ENCODE measurements at places on chromosomes 11 and 22.

- no peak for DNase-seq
Measured at GRCh38 chr11:85105868-85106267, 521.3 kb downstream of the DLG2 start.

- DNase-seq = no peak
Measured at GRCh38 chr11:68996376-68997123, 15.8 kb upstream of the MRGPRD start.

- DNase-seq = no peak
Measured at GRCh38 chr11:134450186-134450585, 38.1 kb upstream of the B3GAT1 start.

GRCh38 chr11:132307309-132308020 lies 937.0 kb downstream of the NTM start:
- DNase-seq = no peak

GRCh38 chr11:71499125-71499524 lies 27.9 kb upstream of the KRTAP5-7 start:
- no peak for DNase-seq

DNA sequence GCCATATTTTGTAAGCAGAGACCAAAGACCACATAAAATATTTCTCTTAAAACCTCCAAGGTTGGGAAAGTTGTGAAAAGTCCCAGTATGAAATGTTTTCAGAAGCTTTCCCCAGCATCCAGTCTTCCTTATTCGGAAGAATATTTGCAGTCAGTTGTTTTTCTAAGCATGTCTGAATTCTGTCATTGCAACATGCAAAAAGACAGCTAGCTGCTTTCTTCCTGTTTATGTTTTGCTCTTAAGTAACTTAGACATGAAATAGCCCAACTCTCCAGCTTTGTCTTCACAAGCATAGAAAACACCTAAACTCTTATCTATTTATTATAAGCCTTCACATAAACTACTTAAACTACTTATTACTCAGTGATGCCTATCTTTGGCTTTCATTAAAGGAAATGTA lies 57.9 kb upstream of the MMP13 start:
- DNase-seq = no peak

- DNase-seq = no peak
Measured at GRCh38 chr22:23233084-23233531, 52.8 kb downstream of the BCR start.

GRCh38 chr11:129658526-129658867 lies 157.2 kb upstream of the TMEM45B start:
- no peak for DNase-seq

GRCh38 chr22:43270314-43270908 lies 72.8 kb downstream of the SCUBE1 start:
- no peak for DNase-seq

DNA sequence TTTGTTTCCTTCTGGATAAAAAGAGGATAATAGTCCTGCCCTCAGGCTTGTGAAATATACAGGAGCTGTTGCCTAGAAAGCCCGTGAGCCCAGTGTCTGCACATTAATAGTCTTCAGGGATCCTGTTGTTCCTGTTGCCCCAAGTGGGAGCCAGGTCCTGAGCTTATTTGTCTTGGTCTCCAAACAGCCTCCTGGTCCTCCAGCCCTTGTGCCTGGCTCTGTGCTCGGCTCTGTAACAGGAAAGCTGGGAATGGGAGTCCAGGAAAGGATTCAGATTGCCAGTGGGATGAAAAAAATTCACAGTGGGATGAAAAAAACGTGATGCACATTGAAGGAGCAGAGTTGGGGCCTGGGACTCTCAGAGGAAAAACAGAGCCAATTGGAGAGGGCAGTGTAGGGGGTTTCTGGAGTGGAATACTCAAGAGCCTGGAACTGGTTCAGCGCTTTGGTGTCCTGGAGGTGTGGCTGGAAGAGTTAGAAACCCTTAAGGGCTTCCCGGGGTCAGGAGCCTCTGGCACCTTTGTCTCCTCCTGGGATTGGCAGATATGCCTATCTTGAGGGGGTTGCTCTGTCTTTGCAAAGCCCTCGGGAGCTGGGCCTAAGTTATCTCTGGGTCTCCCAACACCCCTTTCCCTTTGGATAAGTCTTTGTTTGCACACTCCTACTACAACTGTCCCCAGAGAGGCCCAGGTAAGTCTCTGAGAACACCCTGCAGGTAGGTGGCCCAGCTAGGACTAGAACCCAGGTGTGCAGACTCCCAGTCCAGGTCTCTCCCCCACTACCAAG lies 2.3 kb upstream of the INPPL1 start:
- DNase-seq = no peak

GRCh38 chr11:67571443-67571842 lies 12.2 kb upstream of the GSTP1 start:
- DNase-seq = no peak

- DNase-seq = no peak
Measured at GRCh38 chr11:60378354-60378753, at the start of gene MS4A7. Gene MS4A7, plus strand, starts transcription at chr11:60378532. Its CDS starts 4,610 bp downstream, at chr11:60383142.

DNA sequence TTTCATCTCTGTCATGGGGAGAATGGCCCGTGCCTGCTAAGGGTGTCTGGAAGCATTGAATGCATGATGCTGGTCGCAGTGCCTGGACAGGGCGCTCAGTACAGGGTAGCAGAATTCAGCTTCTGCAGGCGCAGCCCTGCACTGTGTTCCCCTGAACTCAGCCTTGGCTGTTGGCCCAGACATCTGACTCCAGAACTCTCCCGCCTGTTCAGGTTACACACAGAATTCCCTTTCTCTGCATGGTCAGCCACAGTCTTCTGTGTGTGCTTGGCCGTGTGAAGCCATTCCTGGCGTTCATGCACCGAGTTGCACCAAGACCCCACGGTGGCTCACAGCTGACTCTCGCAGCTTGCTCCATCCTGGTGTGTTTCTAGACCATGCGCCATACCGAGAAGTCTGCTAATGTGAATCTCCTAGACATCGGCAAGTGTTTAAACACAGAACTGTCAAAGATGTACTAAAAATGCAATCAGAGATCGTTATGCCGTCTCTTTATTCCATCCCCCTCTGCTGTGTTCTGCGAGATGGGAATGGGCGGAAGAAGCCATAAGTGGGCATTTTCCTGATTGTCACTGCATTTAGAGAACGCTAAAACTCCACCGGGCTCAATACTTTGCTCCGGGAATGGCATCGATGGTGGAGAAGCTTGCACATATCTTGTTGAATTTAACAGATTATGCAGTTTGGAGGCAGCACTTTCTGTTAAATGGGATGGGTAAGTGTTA lies 55.6 kb downstream of the MPPED1 start:
- DNase-seq = no peak

DNA sequence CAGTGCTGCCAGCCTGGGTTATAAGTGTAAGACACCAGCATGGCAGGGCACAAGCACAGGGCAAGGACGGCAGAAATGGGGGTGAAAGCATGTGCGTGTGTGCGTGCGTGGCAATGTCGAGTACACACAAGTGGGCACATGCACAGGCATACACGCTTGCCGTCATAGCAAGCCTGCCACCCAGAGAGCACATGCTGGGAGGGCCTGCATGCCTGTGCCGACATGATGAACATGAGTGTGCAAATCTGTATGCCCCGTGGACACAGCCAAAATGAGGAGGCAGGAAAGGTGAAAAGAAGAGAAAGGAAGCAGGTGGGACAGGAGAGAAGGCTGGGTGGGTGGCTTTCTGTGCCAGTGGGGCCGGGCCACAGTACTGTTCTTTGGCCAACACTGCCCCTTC lies 62.9 kb downstream of the NECTIN1 start:
- no peak for DNase-seq

- no peak for DNase-seq
Measured at GRCh38 chr11:68038226-68038717, 553 bp upstream of the TCIRG1 start.

DNA sequence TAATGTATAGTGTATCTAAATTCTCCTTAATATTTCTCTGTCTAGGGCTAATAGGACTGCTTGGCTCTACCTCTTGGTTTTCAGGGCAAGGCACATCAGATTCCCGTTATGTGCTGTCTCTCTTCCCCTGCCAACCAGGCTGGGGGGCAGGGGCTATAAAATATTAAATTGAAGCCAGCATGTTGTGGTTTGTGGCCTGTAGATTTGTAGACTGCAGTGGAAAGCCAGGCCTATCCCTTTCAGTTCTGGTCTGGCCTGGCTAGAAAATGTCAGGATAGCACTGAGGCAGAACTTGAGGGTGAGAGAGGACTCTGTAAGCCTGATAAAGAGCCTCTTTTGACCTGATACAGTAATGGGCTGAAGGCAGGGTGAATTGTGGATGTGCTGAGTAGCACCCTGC lies 14.4 kb upstream of the GRK2 start:
- DNase-seq = no peak

- DNase-seq = no peak
Measured at GRCh38 chr22:42134100-42135020, 3.8 kb upstream of the CYP2D6 start.

GRCh38 chr11:69145050-69145380 lies 10.7 kb upstream of the SMIM38 start:
- peak; percentile 66 for DNase-seq

DNA sequence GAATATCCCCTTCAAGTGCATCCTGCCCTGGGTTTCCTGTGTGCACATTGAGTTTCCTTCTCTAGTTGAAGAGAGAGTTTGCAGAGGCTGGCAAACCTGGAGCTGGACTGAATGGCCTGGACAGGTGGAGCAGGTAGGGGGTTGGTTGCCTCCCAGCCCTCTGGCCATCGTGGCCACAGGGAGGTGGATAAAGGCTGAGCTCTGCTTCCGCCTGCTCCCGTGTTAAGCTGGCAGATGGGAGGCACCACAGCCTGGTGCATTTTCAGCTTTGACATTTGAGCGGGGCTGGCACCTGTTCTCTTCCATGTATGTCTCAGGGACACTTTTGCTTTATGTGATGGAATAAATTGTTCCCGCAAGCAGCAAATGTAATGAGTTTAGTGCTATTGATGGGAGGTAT lies 11.1 kb downstream of the MICAL2 start:
- no peak for DNase-seq

GRCh38 chr11:133726542-133726941 lies 118.8 kb downstream of the SPATA19 start:
- DNase-seq = no peak

GRCh38 chr11:34926831-34927132 lies 10.4 kb downstream of the PDHX start:
- peak; percentile 40 for DNase-seq

GRCh38 chr11:120563703-120564572 lies 52.4 kb downstream of the GRIK4 start:
- no peak for DNase-seq

DNA sequence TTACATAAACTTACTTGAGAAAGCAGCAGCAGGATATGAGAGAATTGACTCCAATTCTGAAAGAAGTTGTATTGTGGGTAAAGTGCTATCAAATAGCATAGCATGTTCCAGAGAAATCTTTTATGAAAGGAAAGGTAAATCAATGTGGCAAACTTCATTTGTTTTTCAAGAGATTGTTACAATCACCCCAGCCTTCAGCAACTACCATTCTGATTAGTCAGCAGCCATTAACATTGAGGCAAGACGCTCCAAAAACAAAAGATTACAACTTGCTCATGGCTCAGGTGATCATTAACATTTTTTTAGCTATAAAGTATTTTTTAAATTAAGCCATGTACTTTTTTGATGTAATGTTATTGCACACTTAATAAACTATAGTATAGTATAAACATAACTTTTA lies 357.2 kb downstream of the TMEM135 start:
- DNase-seq = no peak

GRCh38 chr22:44380756-44381486 lies 68.2 kb upstream of the SHISAL1 start:
- no peak for DNase-seq

DNA sequence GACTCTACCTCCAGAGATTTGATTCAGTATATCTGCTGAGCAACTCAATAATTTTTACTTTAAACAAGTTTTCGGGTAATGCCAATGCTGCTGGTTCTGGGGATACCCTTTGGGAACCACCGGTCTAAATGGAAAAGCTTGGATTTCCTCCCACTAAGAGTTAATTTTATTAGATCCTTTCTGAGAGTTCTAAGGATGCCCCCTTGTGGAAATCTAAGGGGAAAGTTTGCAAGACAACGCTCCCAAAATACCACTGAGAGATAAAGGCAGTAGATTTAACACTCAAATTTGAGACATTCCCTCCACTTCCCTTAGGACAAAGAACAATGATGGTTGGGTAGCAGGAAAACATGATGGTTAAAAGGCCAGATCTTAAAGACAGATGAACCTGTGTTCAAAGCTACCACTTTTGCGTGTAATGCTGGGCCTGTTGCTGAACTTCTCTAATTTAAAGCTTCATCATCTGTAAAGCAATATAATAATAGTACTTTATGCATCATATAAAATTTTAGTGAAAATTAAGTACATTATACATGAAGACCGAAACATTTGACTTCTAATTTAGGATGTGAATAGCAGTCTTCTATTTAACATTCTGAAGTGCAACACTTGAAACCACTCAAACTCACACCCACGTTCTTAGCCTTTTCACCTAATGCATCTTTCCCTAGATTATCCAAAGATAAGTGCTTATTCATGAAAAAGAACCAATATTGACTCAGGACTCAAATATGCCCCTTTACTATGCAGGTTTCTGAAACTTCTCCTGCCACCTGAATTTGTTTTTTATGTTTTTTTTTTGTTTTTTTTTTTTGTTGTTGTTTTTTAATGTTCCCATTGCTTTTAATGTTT lies 110.1 kb upstream of the LUZP2 start:
- DNase-seq = peak; percentile 15

DNA sequence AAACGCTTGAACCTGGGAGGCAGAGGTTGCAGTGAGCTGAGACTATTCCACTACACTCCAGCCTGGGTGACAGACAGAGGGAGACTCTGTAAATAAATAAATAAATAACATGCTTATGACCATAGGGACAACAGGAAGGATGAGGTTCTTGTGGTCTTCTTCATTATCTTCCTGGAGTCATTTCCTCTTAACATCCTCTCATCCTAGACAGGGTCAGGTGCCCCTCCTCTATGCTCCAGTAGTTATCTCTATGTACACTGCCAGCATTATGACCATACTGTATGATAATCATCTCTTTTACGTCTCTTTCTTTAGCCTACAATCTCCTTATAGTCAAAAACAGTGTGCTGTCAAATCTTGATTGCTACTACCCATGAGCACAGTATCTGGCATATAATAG lies 17.7 kb downstream of the RAB30 start:
- no peak for DNase-seq

GRCh38 chr11:45407226-45407625 lies 121.1 kb upstream of the SYT13 start:
- no peak for DNase-seq

DNA sequence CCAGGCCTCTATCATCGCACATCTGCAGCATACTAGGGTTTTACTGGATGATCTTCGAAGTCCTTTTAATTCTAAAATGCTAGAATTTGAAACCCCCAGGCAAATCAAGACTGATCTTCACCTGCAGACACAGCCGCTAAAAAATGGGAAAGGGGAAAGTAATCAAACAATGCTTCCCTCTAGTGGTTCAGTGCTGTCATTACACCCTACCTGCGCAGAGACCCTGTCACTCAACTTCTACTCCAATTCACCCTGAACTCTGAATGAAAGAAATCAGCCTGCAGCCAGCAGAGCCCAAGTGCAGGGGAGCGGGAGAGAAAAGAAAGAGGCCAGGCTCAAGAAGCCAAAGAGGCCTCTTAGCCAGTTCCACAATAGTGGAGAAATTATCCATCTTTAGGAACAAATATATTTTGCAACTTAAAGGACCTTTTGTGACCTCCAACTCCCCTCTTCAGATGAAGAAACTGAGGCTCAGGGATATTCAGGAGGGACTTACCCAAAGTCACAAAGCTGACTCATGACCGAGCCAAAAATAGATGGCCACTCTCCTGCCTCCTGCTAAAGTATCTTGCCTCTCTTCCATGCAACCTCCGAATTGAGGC lies 33.0 kb downstream of the SERGEF start:
- DNase-seq = no peak
